CMK (cell line): ENCODE measurements at places on chromosomes 16 and 17.

DNA sequence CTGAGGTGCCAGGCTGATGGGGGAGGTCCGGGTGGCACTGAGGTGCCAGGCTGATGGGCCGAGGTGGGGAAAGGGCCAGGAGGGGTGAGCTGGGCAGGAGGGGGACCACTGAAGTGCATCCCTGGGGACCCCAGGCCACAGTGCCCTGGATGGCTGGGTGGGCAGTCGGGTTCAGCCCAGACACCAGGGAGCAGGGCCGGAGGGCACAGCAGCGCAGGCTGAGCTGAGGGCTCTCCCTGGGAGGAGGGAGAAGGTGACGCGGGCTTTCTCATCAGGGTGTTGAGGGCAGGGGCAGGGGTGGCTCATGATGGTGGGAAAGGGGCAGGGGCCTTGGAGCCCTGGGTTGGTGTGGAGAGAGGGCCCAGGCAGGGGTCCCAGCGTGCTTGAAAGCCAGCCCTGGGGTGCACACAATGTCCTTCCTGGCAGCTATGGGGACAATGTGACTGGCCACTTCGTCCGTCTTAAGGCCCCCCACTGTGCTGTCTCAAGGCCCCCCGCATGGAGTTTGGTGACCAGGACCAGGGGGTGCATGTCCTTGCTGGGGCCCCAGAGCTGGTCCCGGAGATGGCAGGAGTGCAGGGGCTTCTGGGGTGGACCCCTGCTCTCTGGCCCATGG, 16.0 kb downstream of the CD7 start:
- DNase-seq: no peak

- no peak for DNase-seq
Measured at GRCh38 chr16:85882181-85882810, 16.7 kb upstream of the IRF8 start.

DNA sequence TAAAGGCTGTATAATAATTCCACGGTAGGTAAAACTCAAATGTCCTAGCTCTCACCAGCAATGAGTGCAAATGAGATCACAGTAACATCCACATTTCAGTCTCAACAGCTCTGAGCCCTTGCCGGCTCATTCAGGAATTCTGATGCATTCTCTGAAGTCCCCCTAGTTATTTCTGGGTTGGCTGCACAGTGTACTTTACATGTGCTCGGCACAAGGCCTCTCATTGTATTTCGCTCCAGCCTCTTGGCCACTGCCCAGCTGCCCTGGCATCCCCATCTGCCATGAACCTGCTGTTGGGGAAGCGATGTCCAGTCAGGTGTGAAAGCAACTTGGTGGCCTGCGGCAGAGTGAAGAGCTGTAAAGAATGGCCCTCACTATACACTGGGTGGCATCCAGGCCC, 14.3 kb downstream of the PRCD start:
- no peak for DNase-seq

GRCh38 chr16:67104061-67104460, 5.7 kb upstream of the PHAF1 start:
- no peak for DNase-seq

DNA sequence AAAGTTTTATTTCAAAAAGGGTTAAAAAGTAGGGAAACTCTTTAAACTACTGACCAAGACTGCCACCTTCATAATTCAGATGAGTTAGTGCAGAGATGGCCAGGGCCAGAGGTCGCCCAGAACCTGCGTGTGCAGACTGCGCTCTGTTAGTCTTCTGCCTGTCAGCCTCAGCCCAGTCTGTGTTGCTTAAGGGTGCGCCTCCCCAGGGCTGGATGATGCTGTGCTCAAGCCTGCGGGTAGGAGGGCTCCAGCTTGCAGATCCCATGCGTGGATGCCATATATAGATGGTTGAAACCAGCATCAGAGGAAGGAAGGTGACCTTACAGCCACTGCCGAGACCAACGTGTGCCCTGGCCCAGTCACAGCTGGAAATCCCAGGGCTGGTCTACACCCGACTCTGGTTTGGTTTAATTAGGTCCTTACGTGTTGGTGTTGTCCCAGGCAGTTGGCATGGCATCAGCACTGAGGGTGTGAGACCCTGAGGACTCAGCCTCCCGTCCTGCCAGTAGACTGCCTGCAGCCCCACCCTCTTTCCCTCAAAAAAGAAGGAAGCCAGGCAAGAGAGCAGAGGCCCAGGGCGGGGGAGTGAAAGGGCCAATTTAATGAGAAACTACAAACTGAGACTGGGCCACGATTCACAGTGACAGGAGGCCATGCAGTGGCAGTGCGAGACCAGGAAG, 27.7 kb downstream of the CDIP1 start:
- no peak for DNase-seq

DNA sequence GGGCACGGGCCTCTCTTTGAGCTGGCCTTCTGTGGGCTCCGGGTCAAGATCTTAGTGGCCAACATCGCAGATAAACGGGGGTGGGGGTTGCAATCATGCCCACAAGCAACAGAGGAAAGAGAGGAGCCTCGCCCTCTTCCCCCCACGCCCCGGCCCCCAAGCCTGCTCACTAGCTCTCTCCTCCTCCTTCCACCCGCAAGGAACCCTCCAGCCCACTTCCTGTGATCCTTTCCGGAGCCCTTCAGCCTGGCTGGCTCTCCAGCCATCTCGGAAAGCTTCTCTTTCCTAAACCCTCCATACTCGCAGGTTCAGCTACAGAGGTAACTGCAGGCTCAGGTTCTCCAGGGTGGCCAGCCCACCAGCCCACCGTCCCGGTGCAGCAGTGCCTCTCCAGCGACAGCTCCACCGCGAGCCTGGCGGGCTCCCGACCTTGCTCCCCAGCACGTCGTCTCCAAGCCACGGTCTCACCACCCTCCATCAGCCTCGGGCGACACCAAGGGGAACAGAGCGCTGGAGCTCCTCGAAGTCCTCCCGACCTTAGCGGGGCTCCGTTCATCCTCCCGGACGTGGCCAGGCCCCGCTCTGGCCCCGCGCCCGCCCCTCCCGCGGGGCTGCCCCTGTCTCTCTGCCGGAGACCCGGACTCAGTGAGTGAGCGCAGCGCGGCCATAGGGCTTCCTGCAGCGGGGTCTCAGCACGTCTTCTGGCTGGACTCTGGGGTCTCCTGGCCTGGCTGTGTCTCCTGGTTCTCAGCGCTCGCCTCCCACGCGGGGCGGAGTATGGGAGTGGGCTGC, 12.9 kb upstream of the ODF4 start:
- peak; percentile 84 for DNase-seq

- DNase-seq: no peak
Measured at GRCh38 chr17:47077576-47077975, 98.5 kb upstream of the RPRML start.

GRCh38 chr17:40093005-40093579, 7.3 kb downstream of the NR1D1 start:
- DNase-seq: no peak
